ENCODE measurements at places on chromosomes 4 and X. TPM values are rescaled to one million over a fixed set of nuclear protein-coding genes. Genes with fewer than 3 reads are reported as not detected.

GRCh38 chr4:109872065-109872464 is 24.2 kb downstream of the LRIT3 start:
- no peak overlapping the region for H3K27ac ChIP-seq
- no peak overlapping the region for H3K4me3 ChIP-seq
- no peaks in the 10 kb centered on the region for H3K4me1 ChIP-seq
- no peak for DNase-seq
- H3K27me3 ChIP-seq, result no peaks in the 10 kb centered on the region
- H3K36me3 ChIP-seq, result no peaks in the 10 kb centered on the region

DNA sequence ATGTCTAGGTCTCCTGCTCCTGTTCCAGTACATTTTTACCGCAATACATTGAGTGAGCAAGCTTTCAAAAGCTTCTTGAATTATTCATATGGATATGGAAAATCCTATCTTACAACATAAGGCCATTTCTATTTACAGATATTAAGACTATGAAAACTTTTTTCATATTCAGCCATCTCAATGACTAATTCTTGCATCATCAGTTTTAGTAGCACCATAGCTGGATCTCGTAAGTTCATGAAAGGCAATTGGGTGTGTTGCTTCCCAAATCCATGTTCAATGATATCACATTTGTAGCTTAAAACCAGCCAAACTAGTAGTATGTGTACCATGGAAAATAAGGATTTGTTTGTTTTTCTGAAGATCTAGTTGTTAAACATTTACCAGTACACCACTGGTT is 118.3 kb upstream of the GABRA2 start:
- DNase-seq, result no peak
- H3K27ac ChIP-seq, result no peak overlapping the region
- no peaks in the 10 kb centered on the region for H3K36me3 ChIP-seq
- H3K27me3 ChIP-seq, result no peaks in the 10 kb centered on the region
- no peaks in the 10 kb centered on the region for H3K4me1 ChIP-seq

DNA sequence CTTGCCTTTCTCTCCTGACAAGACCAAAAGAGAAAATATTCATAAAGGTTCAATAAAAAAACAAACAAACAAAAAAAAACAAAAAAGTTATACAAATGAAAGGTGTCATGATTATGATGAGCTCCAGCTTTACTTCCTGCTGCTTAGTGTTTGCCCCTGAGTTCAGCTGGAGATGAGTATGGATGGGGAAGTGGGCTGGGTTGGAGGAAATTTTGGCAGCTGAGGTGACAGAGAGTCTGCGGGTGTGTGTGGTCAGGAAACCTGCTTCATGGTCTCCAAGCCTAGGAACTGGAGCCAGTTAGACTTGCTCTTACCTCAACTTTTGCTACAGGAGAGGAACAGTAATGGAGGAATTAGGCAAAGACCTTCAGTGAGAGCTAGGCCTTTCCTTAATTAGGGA is 4.3 kb upstream of the CYSLTR1 start:
- peaks cover 13% of the 10 kb centered on the region for H3K36me3 ChIP-seq
- no peaks in the 10 kb centered on the region for H3K27me3 ChIP-seq
- no peak overlapping the region for H3K27ac ChIP-seq
- no peak overlapping the region for H3K4me3 ChIP-seq

GRCh38 chrX:39484159-39485068 is 613.3 kb downstream of the BCOR start:
- H3K4me3 ChIP-seq, result no peak overlapping the region
- H3K4me1 ChIP-seq, result peaks cover 3% of the 10 kb centered on the region
- DNase-seq, result no peak
- no peaks in the 10 kb centered on the region for H3K27me3 ChIP-seq

CXCL5 gene
- not detected for total RNA-seq
